ENCODE measurements at places on chromosomes 16 and 17. TPM values are rescaled to one million over a fixed set of nuclear protein-coding genes. Genes with fewer than 3 reads are reported as not detected.

The PPP1R1B gene
- not detected for total RNA-seq

The NPIPA2 gene
- total RNA-seq, result not detected

The GP2 gene
- not detected for total RNA-seq

The LRRC37A gene
- total RNA-seq, result 1.0 TPM

The GNGT2 gene
- 25.7 TPM for total RNA-seq

The NPIPA8 gene
- 11.2 TPM for total RNA-seq

The LPCAT2 gene
- 0.10 TPM for total RNA-seq

The KAT2A gene
- total RNA-seq, result 54.2 TPM

The CAMTA2 gene
- 120 TPM for total RNA-seq

The NUPR1 gene
- total RNA-seq, result not detected

The SLFN11 gene
- total RNA-seq, result 45.4 TPM

The C16orf54 gene
- 22.9 TPM for total RNA-seq

The TP53 gene
- total RNA-seq, result 139 TPM

The PRSS27 gene
- total RNA-seq, result 1.4 TPM

The KRT39 gene
- total RNA-seq, result not detected

The HAS3 gene
- 0.23 TPM for total RNA-seq

The SLC16A13 gene
- 10.1 TPM for total RNA-seq

The GLTPD2 gene
- total RNA-seq, result not detected

The TAT gene
- not detected for total RNA-seq

The SLC16A5 gene
- 2.8 TPM for total RNA-seq

The PRAC1 gene
- total RNA-seq, result not detected

The LRRC46 gene
- 0.61 TPM for total RNA-seq

The OR2C1 gene
- not detected for total RNA-seq

The ENO3 gene
- 31.5 TPM for total RNA-seq

The HLF gene
- total RNA-seq, result 0.36 TPM

The CLEC3A gene
- total RNA-seq, result not detected

The RTN4RL1 gene
- 1.3 TPM for total RNA-seq

The RAC3 gene
- 5.1 TPM for total RNA-seq

The NHLRC4 gene
- total RNA-seq, result 0.25 TPM

The CMIP gene
- total RNA-seq, result 29.1 TPM

The KCNJ2 gene
- total RNA-seq, result not detected

The USP36 gene
- 112 TPM for total RNA-seq

The NOB1 gene
- 130 TPM for total RNA-seq

The CDR2 gene
- 35.9 TPM for total RNA-seq

The KRT28 gene
- not detected for total RNA-seq

The LGALS9B gene
- not detected for total RNA-seq

The MT1H gene
- 1.1 TPM for total RNA-seq

The ZP2 gene
- not detected for total RNA-seq

The SLFN14 gene
- total RNA-seq, result 0.19 TPM

The ABI3 gene
- 49.7 TPM for total RNA-seq

The PPP1R9B gene
- total RNA-seq, result 69.6 TPM

The SLC25A11 gene
- total RNA-seq, result 92.9 TPM

The SOCS7 gene
- total RNA-seq, result 23.4 TPM

The CCL11 gene
- not detected for total RNA-seq

The SRCIN1 gene
- total RNA-seq, result 0.06 TPM

The PDK2 gene
- 15.0 TPM for total RNA-seq

The ACBD4 gene
- 9.1 TPM for total RNA-seq

The PYDC1 gene
- not detected for total RNA-seq

The LITAFD gene
- total RNA-seq, result not detected

The AKTIP gene
- 28.7 TPM for total RNA-seq

Data from activated CD8-positive, alpha-beta memory T cell treated with anti-CD3 and anti-CD28 coated beads for 36 hours (primary cell).